ENCODE measurements at places on chromosomes 16 and 17.

- peak; percentile 26 for DNase-seq
Measured at GRCh38 chr16:54932737-54933254, 2.1 kb downstream of the IRX5 start.

- peak; percentile 16 for DNase-seq
Measured at GRCh38 chr16:46947900-46948547, 25.4 kb downstream of the DNAJA2 start.

- DNase-seq: no peak
Measured at GRCh38 chr16:67547423-67548264, 14.7 kb upstream of the CTCF start.

DNA sequence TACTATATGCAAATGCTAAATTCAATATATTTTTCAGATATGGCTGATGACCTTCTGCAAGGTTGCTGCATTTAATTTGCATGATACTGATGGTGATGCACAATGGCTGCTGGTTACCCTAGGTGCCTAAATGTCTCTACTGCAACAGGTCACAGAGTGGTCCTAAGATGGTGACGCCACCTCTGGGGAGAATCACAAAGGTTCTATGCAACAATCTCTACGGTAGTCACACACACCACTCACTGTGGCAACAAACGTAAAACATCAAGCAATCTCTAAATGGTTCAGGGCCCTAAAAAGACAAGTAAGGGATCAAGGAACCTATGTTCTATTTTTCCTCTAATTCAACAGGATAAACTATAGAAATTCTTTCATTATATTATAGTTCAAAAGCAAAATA is 293.3 kb downstream of the CEP112 start:
- no peak for DNase-seq

DNA sequence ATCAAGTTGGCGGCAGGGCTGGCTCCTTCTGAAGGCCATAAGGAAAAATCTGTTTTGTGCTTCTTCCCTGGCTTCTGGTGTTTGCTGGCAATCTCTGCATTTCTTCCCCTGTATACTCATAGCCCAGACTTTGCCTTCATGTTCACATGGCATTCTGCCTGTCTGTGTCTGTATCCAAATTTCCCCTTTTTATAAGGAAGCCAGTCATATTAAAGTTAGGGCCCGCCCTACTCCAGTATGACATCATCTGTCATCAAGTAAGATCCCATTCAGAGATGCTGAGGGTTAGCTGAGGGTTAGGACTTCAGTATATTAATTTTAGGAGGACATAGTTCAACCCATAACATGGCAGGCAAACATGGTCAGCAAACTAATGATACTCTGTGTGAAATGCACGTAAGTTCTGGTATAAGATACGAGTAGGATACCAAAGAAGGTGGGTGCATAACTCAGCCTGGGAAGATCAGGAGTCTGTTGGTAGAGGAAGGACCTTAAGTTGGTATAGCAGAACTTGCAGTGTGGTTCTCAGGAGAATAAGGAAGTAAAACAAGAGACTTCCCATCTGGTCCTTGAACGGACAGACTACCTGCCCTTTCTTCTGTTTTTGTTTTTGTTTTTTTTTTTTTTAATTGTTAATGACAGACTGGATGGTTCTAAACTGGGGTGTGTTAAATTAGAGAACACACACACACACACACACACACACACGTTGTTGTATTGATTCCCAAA is 13.9 kb downstream of the MAP2K6 start:
- no peak for DNase-seq

GRCh38 chr17:2239882-2240430 is 63.6 kb downstream of the SMG6 start:
- DNase-seq: peak; percentile 67

- DNase-seq: no peak
Measured at GRCh38 chr16:49365711-49366509, 7.7 kb upstream of the C16orf78 start.

- DNase-seq: no peak
Measured at GRCh38 chr16:66273053-66273452, 93.4 kb upstream of the CDH5 start.

GRCh38 chr16:79047337-79047736 is 553.2 kb downstream of the MAF start:
- DNase-seq: no peak

GRCh38 chr17:72667096-72668063 is 425.1 kb downstream of the SLC39A11 start:
- no peak for DNase-seq

- no peak for DNase-seq
Measured at GRCh38 chr17:2438823-2439222, 38.0 kb upstream of the MNT start.

DNA sequence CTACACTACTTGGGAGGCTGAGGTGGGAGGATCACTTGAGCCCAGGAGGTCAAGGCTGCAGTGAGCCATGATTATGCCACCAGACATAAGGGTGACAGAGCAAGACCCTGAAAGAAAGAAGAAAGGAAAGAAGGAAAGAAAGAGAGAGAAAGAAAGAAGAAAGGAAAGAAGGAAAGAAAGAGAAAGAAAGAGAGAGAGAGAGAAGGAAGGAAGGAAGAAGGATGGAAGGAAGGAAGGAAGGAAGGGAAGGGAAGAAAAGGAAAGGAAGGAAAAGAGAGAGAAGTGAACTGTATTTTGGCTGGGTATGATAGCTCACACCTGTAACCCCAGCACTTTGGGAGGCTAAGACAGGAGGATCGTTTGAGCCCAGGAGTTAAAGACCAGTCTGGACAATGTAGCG is 24.3 kb upstream of the PYY start:
- no peak for DNase-seq

DNA sequence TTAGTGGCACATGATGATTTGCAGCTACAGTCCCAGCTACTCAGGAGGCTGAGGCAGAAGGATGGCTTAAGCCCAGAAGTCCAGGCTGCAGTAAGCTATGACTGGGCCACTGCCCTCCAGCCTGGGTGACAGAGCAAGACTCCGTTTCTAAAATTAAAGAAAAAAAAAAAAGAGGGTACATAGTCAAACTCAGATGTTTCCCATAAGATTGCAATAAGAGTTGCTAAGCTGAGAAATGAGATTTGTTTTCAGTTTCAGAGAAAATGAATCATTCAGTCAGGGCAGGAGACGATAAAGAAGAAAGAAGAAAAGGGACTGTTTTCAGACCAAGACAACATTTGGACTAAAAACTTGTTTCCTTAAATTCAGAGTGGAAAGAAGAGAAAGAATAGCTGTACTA is 30.2 kb upstream of the PHLPP2 start:
- DNase-seq: no peak

GRCh38 chr17:14953405-14953804 is 311.7 kb downstream of the PMP22 start:
- no peak for DNase-seq

DNA sequence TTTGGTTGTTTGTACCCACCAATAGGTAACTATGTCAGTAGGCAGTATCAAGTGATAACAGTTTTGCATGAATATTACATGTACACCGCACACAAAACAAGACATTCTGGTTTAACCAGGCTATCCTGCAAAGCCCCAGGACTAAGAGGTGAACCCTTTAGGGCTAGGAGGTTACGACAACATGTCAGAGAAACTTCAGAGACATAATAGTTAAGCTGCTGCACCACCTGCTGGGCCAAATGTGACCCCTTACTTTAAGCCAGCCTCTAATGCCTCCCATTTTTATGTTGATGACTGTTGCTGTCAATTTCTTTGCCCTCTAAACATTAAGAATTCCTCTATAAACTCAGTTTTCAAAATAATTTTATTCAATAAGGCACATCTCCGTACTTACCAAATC is 15.4 kb downstream of the SRP68 start:
- DNase-seq: no peak

DNA sequence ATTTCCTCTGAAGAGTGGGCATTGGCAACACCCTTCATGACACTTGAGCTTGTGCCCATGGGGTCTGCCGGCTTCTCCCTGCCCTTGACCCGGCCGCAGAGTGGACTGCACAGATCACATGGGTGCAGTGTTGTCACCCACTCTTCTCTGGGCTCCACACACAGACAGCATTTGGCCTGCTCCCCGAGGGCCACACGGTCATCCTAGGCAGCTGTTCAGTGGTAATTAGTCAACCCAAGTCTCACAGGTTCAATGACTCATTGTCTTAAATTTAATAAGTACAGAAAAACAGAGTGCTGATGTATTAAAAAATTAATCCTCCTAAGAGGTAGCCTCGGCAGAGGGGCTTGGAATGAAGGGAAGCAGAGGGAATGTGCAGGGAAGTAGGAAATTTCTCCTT is 204.8 kb downstream of the MSI2 start:
- DNase-seq: no peak

DNA sequence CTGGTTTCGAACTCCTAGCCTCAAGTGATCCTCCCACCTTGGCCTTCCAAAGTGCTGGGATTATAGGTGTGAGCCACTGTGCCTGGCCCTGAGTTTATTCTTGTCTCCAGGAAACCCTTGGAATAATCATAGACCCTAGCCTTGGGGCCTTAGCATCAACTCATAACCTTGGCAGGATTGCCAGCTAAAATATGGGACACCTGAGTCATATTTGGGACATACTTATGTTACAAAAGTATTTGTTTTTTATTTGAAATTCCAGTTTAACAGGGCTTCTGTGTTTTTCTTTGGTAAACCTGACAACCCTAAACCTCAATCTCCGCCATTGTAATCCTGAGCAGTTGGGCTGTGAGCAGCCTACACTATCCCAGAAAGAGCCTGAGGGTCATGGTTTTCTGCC is 28.6 kb upstream of the TNS4 start:
- DNase-seq: no peak

DNA sequence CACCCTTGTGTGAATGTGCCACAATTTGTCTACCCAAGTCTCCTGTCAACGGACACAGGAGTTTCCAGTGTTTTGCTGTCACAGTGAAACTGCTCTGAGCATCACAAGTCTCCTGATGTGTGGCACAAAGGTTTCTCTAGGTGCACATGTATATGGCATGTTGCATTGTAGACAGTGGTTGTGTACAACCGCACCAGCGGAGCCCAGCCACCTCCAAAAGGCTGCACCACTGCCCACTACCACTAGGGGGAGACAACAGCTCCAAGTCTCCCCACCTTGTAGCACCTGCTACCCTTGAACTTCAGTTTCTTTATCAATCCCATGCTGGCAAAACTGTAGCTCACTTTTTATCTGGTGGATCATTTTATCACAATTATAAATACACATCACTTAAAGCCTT is 95.5 kb upstream of the ZNF469 start:
- no peak for DNase-seq

DNA sequence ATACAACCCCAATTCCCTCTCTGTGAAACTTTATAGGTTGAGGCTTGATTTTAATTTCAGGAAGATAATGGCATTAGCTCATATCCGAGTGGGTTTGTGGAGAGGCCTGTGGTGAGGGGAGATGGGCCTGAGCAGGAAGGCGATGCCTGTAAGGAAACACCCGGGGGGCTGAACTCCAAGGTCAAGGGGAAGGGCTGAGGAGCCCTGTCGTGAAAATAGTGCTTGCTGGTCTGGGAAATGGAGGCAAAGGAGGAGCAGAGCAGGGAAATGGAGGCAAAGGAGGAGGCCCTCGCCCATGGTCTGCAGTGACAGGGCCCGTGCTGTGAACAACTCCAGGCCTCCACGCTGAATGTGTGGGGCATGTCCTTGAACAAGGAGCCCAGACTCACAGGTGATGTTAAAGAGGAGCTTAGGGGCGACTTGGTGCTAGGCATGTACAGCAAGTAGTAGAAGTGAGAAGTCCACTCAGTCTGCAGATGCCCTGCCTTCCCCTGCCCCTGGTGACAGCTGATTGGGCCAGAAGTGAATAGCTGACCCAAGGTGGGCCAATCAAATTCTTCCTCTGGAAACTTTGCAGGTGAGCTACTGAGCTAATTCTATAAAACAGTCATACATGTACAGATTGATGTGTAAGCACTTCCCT is 38.1 kb downstream of the MRPS23 start:
- no peak for DNase-seq

DNA sequence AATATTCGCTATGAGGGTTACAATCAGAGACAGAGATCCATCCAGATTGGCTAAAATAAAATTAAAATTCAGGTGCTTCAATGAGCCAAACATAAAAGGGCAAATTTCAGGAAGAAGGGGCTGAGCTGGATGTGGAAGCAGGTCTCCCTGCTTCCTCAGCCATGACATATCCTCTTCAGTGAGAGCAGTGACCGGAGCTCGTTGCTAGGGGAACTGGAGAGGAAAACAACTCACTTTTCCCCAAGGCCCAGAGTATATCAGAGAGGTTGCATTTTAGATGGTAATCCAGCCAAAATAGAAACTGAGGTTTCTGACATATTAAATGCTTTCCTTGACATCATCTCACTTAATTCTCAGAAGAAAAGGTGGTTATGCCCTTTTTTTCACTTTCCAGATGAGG is 503.5 kb downstream of the HS3ST4 start:
- DNase-seq: peak; percentile 57

- no peak for DNase-seq
Measured at GRCh38 chr17:68740555-68741447, 139.6 kb upstream of the FAM20A start.

DNA sequence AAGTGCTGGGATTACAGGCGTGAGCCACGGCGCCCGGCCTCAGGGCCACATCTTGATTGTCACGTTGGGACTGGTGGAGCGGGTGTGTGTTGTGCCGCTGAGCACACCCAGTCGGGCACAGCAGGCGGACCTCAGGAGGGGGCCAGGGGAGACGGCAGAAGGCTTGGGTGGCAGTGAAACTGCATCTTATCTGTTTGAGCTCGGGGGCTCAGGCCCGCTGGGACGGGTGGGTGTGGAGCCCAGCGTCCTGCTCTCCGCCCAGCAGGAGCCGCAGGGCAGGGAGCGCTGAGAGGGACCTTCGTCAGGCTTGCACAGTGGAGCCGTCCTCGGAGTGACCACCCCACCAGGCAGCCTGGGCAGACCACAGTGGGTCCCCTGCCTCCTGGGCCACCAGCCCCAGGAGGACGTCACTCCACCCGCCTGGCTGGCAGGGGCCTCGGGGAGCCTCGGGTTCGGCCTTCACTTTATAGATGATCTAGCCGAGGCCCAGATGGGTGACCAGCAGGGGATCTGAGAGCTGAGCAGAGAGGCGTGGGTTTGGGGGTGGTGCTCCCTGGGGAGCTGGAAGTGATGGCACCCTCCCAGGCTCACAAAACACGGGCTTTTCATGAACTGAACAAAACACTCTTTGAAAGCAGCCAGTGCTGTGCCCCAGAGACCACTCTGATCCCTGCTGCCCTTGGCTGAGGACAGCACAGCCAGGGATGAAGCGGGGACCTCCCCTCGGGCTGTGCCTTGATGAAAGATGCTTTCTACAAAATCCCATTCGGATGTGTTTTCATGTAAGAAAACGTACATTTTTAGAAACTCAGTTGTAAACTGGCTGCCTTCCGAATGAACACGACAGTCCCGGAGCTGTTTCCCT is 181.1 kb downstream of the SEC14L1 start:
- no peak for DNase-seq

- no peak for DNase-seq
Measured at GRCh38 chr16:47366228-47366627, 94.6 kb downstream of the ITFG1 start.

GRCh38 chr17:58156839-58157803 is 8.9 kb downstream of the OR4D1 start:
- DNase-seq: peak; percentile 6
